ENCODE measurements at places on chromosomes 11 and 22.

- DNase-seq, result no peak
Measured at GRCh38 chr22:33971561-33971961, 51.3 kb upstream of the LARGE1 start.

DNA sequence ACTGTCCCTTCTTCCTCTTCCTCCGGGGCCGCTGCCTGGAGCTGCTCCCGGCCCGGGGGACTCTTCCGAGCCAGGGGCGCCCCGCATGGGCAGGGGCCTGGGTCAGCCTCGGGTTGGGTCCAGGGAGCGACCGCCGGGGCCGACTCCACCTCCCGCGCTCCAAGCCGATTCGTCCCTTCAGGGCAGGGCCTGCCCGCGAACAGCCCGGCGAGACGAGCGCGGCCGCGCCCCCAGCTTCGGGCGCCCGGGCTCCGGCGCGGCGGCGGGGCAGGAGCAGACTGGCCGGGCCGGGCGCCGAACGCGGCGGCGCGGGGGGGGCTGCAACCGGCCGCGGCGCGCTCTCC lies at the start of gene LARGE1:
Gene LARGE1 (minus strand): TSS at position 280 of the 344 bp plus-strand sequence.
- no peak for DNase-seq

GRCh38 chr11:102560555-102561011 lies 30.0 kb upstream of the MMP7 start:
- no peak for DNase-seq

DNA sequence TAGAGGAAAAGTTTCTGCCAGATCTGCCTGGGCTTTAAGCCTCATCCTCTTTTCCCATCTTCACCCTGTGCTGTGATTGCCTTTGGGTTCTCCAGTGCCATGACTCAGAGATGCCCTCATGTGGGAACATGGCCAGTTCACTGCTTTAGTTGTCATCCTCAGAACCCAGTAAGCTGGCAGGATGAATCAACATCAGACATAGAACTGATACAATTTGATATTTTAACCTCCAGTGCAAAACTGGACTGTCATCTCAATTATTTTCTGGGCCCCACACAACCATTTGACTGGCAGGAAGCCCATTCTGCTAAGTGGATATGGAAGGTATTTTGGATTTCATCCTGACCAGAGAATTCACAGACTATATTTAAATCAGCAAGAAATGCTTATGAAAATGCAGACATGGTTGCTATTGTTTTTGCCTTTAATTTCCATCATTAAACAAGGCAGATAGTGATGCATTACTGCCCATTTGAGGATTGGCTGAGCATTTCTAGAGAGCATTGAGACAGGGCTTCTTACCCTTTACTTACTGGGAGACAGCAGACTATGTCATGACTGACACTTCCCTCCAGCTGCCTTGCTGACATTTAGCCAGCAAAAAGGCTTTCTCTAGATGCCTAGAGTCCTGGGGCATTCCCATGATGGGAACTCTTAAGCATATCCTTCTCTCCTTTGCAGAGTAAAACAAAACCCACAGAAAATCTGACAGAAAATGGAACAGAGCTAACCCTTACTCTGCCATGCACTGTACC lies 327.1 kb upstream of the MTNR1B start:
- DNase-seq, result no peak

- no peak for DNase-seq
Measured at GRCh38 chr11:11629368-11629767, 7.6 kb upstream of the GALNT18 start.

DNA sequence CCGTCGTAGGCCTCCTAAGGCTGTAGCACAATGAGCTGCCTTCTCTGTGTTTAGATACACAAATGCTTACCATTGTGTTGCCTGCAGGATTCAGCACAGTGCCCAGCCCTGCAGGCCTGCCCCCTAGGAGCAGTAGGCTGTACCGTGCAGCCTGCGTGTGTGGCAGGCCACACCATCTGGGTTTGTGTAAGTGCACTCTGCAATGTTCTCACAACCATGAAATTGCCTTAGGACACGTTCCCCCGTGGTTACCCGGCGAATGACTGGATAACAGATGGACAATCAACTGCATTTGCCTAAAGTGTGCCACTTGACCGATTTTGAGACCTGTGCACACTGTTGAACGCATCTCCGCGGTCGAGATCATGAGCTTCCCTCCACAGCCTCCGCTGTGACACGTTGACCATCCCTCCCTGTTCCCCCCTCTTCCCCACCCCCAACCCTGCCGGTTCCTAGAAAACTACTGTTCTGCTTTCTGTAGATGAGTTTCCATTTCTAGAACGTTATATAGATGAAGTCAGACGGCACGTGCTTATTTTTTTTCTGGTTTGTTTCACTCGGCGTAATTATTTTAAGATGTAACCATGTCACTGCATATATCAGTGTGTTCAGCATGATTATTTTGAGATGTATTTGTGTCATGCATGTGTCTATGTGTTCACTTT lies 22.2 kb upstream of the CTSD start:
- DNase-seq, result no peak

GRCh38 chr22:33962409-33962808 lies 42.1 kb upstream of the LARGE1 start:
- DNase-seq, result no peak

GRCh38 chr11:129996113-129996870 lies 6.3 kb downstream of the PRDM10 start:
- DNase-seq, result no peak

GRCh38 chr11:123841174-123841573 lies 35.0 kb upstream of the OR6M1 start:
- no peak for DNase-seq

GRCh38 chr11:18236664-18237356 lies at the start of gene SAA4:
SAA4 (minus strand) TSS chr11:18236802; CDS start chr11:18235926, 876 bp downstream.
- DNase-seq, result no peak

DNA sequence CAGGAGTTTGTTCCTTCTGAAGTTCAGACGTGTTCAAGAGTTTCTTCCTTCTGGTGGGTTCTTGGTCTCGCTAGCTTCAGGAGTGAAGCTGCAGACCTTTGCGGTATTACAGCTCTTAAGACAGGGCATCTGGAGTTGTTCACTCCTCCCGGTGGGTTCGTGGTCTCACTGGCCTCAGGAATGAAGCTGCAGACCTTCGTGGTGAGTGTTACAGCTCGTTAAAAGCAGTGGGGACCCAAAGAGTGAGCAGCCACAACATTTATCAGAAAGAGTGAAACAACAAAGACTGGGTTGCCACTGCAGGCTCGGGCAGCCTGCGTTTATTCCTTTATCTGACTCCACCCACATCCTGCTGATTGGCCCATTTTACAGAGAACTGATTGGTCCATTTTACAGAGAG lies 373.1 kb downstream of the ETS1 start:
- no peak for DNase-seq

DNA sequence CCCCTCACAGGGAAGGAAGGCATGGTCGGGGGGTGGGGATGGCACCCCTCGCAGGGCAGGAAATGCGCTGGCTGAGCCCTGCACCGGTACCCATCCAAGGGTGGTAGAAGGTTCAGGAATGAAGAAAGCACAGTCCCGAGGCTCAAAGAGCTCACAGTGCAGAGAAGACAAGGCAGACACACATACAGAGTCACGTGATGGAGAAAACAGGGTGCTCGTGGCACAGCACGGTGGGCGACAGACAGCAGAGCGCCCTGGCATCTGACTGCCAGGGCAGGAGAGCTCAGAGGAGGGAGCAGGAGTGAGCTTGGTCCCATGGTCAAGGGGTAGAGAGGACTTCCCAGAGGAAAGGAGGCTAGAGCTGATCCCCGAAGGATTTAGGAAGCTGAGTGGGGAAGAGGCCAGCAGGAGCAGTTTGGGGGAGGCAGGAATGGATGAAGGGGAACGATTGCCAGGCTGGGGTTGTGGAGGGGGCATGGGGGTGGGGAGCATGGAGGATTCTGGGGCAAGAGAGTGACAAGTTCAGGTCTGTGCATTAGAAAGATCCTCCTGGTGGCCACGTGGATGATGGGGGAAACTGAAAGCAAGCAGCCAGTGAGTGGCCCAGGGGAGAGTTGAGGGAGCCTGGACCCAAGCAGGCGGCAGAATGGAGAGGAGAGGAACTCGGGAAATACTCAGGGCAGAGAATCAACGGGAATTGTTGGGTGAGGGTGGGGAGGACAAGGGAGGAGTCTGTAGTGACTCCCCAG lies 43.9 kb downstream of the PDE2A start:
- no peak for DNase-seq

DNA sequence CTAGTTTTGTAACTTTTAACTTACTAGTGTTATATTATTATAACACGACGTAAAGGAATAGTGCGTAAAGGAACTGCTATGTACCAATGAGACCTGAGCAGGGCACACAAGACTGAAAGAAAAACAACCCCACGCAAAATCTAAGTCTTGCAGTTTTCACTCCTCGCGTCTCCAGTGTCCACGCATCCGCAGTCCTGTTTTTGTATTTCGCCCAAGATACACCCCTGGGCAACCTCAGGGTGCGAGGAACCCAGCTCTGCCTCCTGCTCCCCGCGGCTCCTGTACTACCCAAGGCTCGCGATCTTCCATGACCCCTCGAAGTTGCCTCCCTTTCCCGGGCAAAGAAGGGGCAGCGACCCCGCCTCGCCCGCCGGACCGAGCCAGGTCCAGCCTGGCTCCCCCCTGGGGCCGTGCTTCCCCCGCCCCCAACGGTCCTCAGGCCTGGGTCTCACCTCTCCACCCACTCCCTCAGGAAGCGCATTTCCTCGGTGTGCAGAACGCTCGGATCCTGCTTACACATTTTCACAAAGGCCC lies 393 bp downstream of the ST13 start:
- DNase-seq, result peak; percentile 5

- no peak for DNase-seq
Measured at GRCh38 chr11:111743700-111744099, 22.5 kb downstream of the PPP2R1B start.

DNA sequence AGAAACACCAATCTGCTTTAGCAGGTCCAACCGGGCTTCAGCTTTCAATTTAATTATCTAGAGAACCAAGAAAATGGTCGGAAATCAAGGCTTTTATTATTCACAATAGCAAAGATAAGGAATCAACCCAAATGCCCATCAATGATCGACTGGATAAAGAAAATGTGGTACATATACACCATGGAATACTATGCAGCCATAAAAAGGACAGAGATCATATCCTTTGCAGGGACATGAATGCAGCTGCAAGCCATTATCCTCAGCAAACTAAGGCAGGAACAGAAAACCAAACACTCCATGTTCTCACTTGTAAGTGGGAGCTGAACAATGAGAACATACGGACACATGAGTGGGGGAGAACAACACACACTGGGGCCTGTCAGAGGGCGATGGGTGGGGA lies 53.8 kb downstream of the ATG16L2 start:
- DNase-seq, result no peak

DNA sequence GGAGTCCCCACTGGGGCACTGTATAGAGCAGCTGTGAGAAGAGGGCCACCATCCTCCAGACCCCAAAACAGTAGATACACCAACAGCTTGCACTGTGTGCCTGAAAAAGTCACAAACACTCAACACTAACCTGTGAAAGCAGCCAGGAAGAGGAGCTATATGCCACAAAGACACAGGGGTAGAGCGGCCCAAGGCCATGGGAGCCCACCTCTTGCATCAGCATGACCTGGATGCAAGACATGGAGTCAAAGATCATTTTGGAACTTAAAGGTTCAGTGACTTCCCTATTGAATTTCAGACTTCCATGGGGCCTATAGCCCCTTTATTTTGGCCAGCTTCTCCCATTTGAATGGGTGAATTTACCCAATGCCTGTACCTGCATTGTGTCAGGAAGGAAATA lies 29.7 kb upstream of the CYB5R3 start:
- DNase-seq, result no peak

- DNase-seq, result no peak
Measured at GRCh38 chr22:29208502-29208862, 2.8 kb downstream of the EMID1 start.

GRCh38 chr11:33633251-33634003 lies 67.2 kb downstream of the C11orf91 start:
- no peak for DNase-seq

GRCh38 chr11:99781074-99781473 lies 760.3 kb downstream of the CNTN5 start:
- DNase-seq, result no peak

DNA sequence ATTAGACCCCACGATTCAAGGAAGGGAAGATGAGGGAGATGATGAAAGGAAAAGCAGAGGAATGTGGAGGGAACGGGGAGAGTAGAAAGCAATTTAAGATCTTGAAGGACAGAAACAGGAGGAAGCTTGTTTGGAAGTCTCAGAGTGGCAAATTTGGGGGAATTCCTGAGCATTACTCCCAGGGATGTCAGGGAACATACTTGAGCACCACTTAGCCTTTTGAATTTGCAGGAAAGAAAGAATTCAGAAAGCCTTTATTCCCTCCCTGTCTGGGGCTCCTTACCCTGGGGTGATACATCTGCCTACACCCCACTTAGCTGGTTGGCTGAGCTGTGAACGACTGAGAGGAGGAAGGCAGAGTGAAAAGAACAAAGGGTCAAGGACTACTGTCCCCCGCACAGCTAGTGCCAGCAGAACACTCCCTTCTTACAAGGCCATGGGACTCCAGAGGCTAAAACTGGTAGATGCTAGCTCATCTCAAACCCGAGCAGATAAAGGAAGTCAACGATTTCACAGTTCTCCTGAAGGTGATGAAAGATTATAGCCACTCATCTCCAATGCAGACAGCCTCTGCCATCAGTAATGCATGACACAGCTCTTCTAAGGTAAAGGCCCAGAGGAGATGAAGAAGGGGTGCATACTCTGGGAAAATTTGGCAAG lies 84.0 kb upstream of the AKIP1 start:
- DNase-seq, result no peak

GRCh38 chr11:132883241-132883640 lies 649.1 kb downstream of the OPCML start:
- DNase-seq, result no peak

- DNase-seq, result no peak
Measured at GRCh38 chr11:27076121-27076589, 35.5 kb downstream of the BBOX1 start.

DNA sequence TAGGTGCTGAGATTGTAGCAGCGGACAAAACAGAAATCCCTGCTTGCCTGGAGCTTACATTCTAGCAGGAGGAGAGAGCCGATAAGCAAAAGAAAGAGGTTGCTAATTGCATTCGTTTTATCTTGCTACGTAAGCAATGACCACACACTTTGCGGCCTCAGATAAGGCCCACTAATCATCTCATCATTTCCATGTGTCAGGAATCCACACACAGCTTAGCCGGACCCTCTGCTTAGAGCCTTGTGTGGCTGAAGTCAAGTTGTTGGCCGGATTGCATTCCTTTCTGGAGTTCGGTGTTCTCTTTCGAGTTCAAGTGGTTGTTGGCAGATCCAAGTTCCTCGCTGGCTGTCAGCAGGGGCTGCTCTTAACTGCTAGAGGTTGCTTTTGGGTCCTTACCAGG lies 101.6 kb downstream of the CHST1 start:
- no peak for DNase-seq

- DNase-seq, result no peak
Measured at GRCh38 chr22:35307372-35307771, 7.7 kb downstream of the TOM1 start.

- no peak for DNase-seq
Measured at GRCh38 chr22:44862981-44863860, 110.8 kb downstream of the ARHGAP8 start.

GRCh38 chr22:16937811-16938210 lies 70.2 kb downstream of the GAB4 start:
- no peak for DNase-seq

GRCh38 chr11:11366793-11367192 lies 13.7 kb upstream of the CSNK2A3 start:
- DNase-seq, result no peak

Measured in T follicular helper cell (primary cell).